ENCODE measurements at places on chromosomes 2 and 18.

DNA sequence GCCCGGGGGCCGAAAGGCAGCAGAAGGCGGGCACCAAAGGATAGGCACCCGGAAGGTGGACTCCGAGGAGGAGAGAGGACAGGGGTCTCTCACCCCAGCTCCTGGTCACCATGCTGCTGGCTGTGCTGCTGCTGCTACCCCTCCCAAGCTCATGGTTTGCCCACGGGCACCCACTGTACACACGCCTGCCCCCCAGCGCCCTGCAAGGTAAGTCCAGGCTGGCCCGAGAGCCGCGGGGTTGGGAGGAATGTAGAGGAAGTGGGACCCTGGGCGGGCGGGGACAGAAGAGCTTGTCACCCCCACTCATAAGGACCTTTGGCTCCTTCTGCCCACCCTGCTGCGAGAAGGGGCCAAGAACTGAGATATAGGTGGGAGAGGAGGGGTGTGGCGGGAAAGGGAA, 301 bp downstream of the PRSS56 start:
- no peak for DNase-seq

GRCh38 chr2:62305421-62306176, 109.7 kb downstream of the B3GNT2 start:
- no peak for DNase-seq

DNA sequence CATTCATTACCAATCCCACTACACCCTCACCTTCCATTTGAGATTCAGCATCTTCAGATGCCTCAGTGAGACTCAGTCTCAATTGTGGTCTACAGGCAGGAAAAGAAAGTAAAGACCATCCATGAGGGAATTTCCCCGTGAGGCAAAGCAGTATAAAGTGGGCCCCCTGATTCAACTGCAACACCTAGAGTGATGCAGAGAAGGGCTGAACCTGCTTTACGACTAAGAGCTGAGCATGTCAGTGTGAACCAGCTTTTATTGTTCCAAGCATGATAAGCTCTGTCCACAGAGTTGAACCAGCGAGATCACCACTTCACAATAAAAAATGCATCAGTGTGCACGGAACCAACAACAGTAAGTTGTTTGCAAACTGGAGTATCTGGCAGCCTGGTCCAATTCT, 357.6 kb upstream of the ATP5MC3 start:
- no peak for DNase-seq

- no peak for DNase-seq
These were observed 10.2 kb downstream of the PROKR1 start for GRCh38 chr2:68653538-68653982.

DNA sequence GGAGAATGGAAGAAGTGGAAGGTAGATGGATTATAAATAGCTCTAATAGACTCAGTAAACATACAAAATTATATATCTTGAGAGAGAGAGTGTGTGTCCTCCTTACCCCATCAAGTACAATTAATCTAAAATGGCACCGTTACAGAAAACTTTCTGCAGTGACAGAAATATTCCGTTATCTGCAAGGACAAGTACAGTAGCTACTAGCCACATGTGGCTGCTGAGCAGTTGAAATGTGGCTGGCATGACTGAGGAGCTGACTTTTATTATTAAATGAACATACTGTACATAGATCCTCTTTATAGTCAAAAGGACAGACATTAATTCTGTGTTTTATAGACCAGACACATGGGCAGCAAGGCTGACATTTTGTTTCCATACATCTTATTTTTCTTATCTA, 7.0 kb downstream of the CCDC93 start:
- no peak for DNase-seq
